ENCODE measurements at places on chromosomes 12 and 14. TPM values are rescaled to one million over a fixed set of nuclear protein-coding genes. Genes with fewer than 3 reads are reported as not detected.

- no peak overlapping the region for H3K4me3 ChIP-seq
- H3K27ac ChIP-seq = no peak overlapping the region
- no peaks in the 10 kb centered on the region for H3K36me3 ChIP-seq
- DNase-seq = no peak
These were observed 52.8 kb downstream of the IGF1 start for GRCh38 chr12:102427543-102427941.

- no peak overlapping the region for H3K27ac ChIP-seq
- no peaks in the 10 kb centered on the region for H3K27me3 ChIP-seq
- no peak for DNase-seq
- peaks cover 9% of the 10 kb centered on the region for H3K36me3 ChIP-seq
These were observed 44.7 kb downstream of the FERMT2 start for GRCh38 chr14:52906141-52906601.

GRCh38 chr12:51924551-51925319, 17.4 kb downstream of the ACVRL1 start:
- H3K4me1 ChIP-seq = peaks cover 48% of the 10 kb centered on the region
- H3K36me3 ChIP-seq = peaks cover 11% of the 10 kb centered on the region
- H3K27me3 ChIP-seq = no peaks in the 10 kb centered on the region

GRCh38 chr14:65849091-65849490, 436.6 kb downstream of the FUT8 start:
- no peaks in the 10 kb centered on the region for H3K4me1 ChIP-seq
- no peak overlapping the region for H3K27ac ChIP-seq
- no peaks in the 10 kb centered on the region for H3K27me3 ChIP-seq

- H3K27me3 ChIP-seq = no peaks in the 10 kb centered on the region
- H3K27ac ChIP-seq = peak overlapping the region; percentile 86
- no peak for DNase-seq
- H3K4me1 ChIP-seq = peaks cover 14% of the 10 kb centered on the region
- H3K36me3 ChIP-seq = no peaks in the 10 kb centered on the region
These were observed 398 bp upstream of the MSRB3 start for GRCh38 chr12:65277994-65278575.

GRCh38 chr14:30560581-30560980, 1.6 kb downstream of the G2E3 start:
- no peaks in the 10 kb centered on the region for H3K36me3 ChIP-seq
- no peak for DNase-seq
- no peaks in the 10 kb centered on the region for H3K27me3 ChIP-seq
- peaks cover 15% of the 10 kb centered on the region for H3K4me1 ChIP-seq
- no peak overlapping the region for H3K27ac ChIP-seq

- DNase-seq = peak; percentile 71
- H3K27me3 ChIP-seq = no peaks in the 10 kb centered on the region
- peaks cover 38% of the 10 kb centered on the region for H3K4me1 ChIP-seq
- H3K36me3 ChIP-seq = peaks cover 15% of the 10 kb centered on the region
- peak overlapping the region; percentile 55 for H3K4me3 ChIP-seq
- peak overlapping the region; percentile 73 for H3K27ac ChIP-seq
These were observed 3.3 kb downstream of the CD4 start for GRCh38 chr12:6792522-6793201.

DNA sequence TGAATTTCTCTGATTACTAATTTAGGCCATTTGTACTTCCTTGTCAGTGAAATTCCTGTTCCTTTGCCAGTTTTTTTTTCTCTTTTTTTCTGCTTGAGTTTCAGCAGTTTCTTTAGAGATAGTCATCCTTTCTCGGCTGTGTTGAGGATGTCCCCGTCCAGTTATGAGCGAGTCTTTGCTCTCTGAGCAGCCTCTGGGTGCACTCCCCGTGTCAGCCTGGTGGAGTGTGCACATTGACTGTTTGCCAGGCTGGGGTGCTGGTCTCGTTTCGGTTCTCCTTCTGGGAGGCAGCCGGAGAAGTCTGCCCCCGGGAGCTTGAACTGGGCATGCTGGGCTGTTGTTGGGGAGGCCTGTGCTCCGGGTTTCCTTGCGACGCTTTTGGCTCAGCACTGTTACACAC, 3.0 kb downstream of the PACS2 start:
- DNase-seq = no peak
- no peak overlapping the region for H3K4me3 ChIP-seq
- no peaks in the 10 kb centered on the region for H3K27me3 ChIP-seq
- no peaks in the 10 kb centered on the region for H3K36me3 ChIP-seq

- no peaks in the 10 kb centered on the region for H3K27me3 ChIP-seq
- H3K4me3 ChIP-seq = no peak overlapping the region
- no peaks in the 10 kb centered on the region for H3K4me1 ChIP-seq
- H3K27ac ChIP-seq = no peak overlapping the region
- no peak for DNase-seq
These were observed 88.2 kb downstream of the RASSF9 start for GRCh38 chr12:85747941-85748495.

DNA sequence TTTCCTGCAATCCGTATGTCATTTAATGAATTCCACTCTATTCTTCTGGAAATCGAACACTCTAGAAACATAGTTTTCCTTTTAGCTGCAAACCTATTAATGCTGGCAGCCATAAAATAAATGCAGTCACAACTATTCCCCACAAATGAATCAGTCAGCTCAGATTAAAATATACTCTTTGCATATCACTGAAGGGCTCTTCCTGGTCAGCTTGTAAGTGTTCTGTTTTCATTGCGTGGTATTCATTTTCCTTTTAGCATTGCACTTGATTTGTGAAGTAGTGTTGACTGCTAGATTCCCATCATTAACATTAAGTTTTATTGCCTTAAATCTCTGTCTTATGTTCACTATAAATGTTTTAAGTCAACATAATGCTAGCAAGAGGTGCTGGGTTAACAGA, 685.9 kb downstream of the DIO2 start:
- no peak overlapping the region for H3K27ac ChIP-seq
- no peaks in the 10 kb centered on the region for H3K4me1 ChIP-seq
- no peak overlapping the region for H3K4me3 ChIP-seq
- H3K27me3 ChIP-seq = no peaks in the 10 kb centered on the region
- H3K36me3 ChIP-seq = no peaks in the 10 kb centered on the region

DNA sequence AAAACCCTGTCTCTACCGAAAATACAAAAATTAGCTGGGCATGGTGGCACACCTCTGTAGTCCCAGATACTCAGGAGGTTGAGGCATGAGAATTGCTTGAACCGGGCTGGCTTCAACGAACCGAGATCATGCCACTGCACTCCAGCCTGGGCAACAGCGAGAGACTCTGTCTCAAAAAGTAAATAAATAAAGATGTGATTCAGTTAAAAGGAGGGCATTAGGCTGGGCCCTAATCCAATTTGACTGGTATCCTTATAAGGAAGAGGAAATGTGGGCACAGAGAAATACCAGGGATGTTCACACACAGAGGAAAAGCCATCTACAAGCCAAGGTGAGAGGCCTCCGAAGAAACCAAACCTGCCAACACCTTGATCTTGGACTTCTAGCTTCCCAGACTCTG, 10.1 kb upstream of the DCAF4 start:
- peaks cover 5% of the 10 kb centered on the region for H3K27me3 ChIP-seq
- no peaks in the 10 kb centered on the region for H3K36me3 ChIP-seq
- H3K4me1 ChIP-seq = no peaks in the 10 kb centered on the region

GRCh38 chr12:94553130-94553519, 93.5 kb upstream of the CEP83 start:
- no peak for DNase-seq
- no peaks in the 10 kb centered on the region for H3K36me3 ChIP-seq
- H3K4me3 ChIP-seq = no peak overlapping the region
- no peaks in the 10 kb centered on the region for H3K4me1 ChIP-seq
- no peak overlapping the region for H3K27ac ChIP-seq

DNA sequence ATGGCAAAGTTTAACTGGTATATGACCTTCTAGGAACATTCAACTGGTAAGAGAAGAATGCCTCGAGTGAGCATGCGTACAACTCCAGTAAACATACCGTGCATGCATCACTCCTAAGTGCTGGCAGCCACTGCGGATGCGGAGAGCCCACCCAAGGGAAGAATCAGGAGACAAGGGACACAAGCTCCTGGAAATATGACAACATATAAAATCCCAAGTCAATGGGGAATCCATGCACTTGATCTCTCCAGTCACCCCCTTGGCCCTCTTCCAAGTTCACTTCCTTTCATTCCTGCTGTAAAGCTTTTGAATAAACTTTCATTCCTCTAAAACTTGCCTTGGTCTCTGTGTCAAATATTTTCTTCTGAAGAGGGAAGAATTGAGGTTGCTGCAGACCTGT, 168.7 kb upstream of the TMCC3 start:
- DNase-seq = no peak
- no peaks in the 10 kb centered on the region for H3K4me1 ChIP-seq
- H3K4me3 ChIP-seq = no peak overlapping the region
- peaks cover 4% of the 10 kb centered on the region for H3K27me3 ChIP-seq

DNA sequence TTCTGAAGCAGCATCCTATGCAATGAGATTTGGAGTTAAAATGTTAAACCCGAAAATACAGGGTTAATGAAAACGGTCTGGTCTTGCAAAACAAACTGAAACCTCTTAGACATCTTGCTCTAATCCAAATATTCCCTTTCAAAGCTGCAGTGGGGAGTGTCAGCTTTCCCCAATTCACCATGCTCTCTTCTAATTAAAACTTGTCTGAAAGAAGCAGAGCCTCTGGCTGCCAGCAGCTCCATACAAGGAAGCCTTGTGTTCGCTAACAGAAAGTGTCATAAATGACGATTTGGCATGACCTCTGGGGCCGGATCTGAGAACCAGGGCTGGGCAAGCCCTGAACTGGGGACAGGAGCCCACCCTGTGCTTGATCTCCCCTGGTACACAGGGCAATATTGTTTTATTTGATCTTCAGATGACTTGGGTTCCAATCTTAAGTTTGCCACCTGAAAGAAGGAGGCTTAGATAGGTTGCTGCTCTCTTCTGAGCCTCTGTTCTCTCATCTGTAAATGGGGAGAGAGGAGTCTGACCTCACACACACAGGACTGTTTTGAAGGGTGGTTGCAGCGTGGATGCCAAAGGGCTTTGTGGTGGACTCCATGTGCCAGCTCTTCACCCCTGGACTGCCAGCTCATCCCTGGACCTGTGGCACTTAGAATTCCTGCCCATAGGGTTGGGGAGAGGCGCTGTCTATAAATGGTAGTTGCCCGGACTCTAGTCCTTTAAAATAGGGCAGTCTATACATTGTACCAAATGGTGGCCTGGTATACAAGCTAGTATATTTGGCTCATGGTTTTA, 7.8 kb downstream of the KMT5A start:
- peaks cover 62% of the 10 kb centered on the region for H3K36me3 ChIP-seq
- DNase-seq = no peak
- peak overlapping the region; percentile 64 for H3K4me3 ChIP-seq
- peaks cover 43% of the 10 kb centered on the region for H3K4me1 ChIP-seq
- H3K27me3 ChIP-seq = no peaks in the 10 kb centered on the region

DNA sequence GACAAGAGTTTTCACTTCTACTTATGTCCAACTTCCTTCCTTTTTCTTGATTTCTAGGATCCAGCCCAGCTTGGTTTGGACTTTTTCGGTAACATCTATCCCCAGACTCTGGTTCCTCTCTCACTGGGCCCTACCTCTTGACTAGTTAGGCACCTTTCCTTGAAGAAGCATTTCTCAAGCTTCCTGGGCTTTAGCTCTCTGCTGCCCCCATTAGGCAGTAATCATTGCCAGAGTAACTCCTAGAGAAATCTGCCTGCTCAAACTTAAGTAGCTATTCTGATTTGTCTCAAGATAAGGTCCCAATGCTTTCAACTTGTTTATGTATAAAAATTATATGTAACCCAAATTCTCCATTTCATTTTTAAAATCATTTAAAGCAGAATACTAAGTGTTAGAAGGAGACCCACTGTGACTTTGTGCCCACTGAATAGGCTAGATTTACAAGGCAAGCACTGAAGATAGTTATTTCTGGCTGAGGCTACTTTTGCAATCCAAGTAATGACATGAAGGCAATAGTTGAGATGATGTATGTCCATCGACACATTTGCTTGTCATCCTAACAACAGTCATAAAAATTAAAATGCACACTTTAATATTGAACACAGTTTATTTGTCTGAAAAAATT, 275.0 kb upstream of the G2E3 start:
- no peaks in the 10 kb centered on the region for H3K36me3 ChIP-seq
- H3K27ac ChIP-seq = no peak overlapping the region
- no peaks in the 10 kb centered on the region for H3K4me1 ChIP-seq
- no peaks in the 10 kb centered on the region for H3K27me3 ChIP-seq

- no peak for DNase-seq
- H3K27me3 ChIP-seq = no peaks in the 10 kb centered on the region
- no peaks in the 10 kb centered on the region for H3K36me3 ChIP-seq
- no peaks in the 10 kb centered on the region for H3K4me1 ChIP-seq
- H3K27ac ChIP-seq = no peak overlapping the region
- no peak overlapping the region for H3K4me3 ChIP-seq
These were observed 167.2 kb downstream of the CAPZA3 start for GRCh38 chr12:18905134-18905533.

DNA sequence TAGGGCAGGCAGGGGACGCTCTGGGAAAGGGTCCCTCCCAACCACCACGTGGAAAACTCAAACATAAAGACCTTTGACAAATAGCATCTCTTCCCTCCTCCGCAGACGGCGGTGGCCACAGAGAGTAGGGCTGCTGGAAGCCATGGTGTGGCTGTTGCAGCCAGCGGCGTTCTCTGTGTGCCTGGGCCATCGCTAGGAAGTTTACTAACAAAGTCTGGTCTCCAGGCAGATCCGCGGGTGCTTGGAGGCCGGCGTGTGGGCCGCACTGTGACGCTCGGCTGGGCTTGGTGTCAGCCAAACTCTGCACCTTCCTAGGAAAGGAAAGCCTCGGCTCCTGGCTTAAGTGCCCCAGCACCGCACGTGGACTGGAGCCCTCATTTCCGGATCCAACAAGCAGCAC, 65.6 kb downstream of the CCDC88C start:
- no peaks in the 10 kb centered on the region for H3K27me3 ChIP-seq
- H3K4me3 ChIP-seq = no peak overlapping the region
- H3K27ac ChIP-seq = peak overlapping the region; percentile 13
- peak; percentile 71 for DNase-seq
- no peaks in the 10 kb centered on the region for H3K36me3 ChIP-seq

- H3K4me3 ChIP-seq = peak overlapping the region; percentile 77
- H3K36me3 ChIP-seq = peaks cover 24% of the 10 kb centered on the region
- DNase-seq = peak; percentile 73
- H3K4me1 ChIP-seq = peaks cover 43% of the 10 kb centered on the region
These were observed 1.3 kb upstream of the CD63 start for GRCh38 chr12:55729819-55730818.

GRCh38 chr14:74882103-74882920, 596 bp downstream of the DLST start:
- no peaks in the 10 kb centered on the region for H3K27me3 ChIP-seq
- peaks cover 52% of the 10 kb centered on the region for H3K4me1 ChIP-seq
- peak overlapping the region; percentile 95 for H3K27ac ChIP-seq
- peak; percentile 69 for DNase-seq
- H3K36me3 ChIP-seq = peaks cover 30% of the 10 kb centered on the region

HPD gene
- 2.5 TPM for total RNA-seq

AQP2 gene
- not detected for total RNA-seq

ESPL1 gene
- 2.2 TPM for total RNA-seq

CIT gene
- 18.0 TPM for total RNA-seq

RPL10L gene
- total RNA-seq = not detected

C2CD5 gene
- total RNA-seq = 50.2 TPM

FBLN5 gene
- total RNA-seq = 130 TPM

PAN2 gene
- total RNA-seq = 93.5 TPM
